Activated CD8-positive, alpha-beta T cell treated with anti-CD3 and anti-CD28 coated beads for 36 hours (primary cell): ENCODE measurements at places on chromosomes 11 and 22. TPM values are rescaled to one million over a fixed set of nuclear protein-coding genes. Genes with fewer than 3 reads are reported as not detected.

GRCh38 chr11:112565551-112565950, 304.9 kb upstream of the PLET1 start:
- no peak for DNase-seq
- no peak overlapping the region for H3K4me3 ChIP-seq
- no peak overlapping the region for H3K27ac ChIP-seq
- H3K4me1 ChIP-seq: no peaks in the 10 kb centered on the region
- H3K27me3 ChIP-seq: peaks cover 14% of the 10 kb centered on the region

DNA sequence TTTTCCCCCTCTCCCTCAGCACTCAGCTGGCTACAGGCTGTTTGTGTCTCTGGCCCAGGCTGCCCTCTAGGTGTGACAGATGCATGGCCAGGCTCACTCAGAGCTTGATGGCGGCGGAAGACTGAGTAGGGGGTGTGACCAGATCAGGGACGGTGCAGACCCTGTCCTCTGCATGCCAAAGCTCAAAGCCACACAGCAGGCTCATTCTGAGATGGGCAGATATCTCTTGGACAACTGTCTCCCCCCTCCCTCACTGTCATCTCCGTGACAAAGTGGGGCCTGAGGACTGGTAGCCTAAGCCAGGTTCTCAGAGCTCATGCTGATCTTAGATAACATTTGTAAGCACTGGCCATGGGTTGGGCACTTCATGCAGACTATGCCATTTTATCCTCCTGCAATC, 231.3 kb downstream of the DSCAML1 start:
- H3K27ac ChIP-seq: no peak overlapping the region
- no peak for DNase-seq
- H3K4me1 ChIP-seq: no peaks in the 10 kb centered on the region
- H3K36me3 ChIP-seq: no peaks in the 10 kb centered on the region
- H3K27me3 ChIP-seq: peaks cover 4% of the 10 kb centered on the region
- no peak overlapping the region for H3K4me3 ChIP-seq

GRCh38 chr11:83927422-83927821, 641.3 kb upstream of the CCDC90B start:
- DNase-seq: no peak
- H3K27me3 ChIP-seq: no peaks in the 10 kb centered on the region
- H3K4me1 ChIP-seq: no peaks in the 10 kb centered on the region
- H3K4me3 ChIP-seq: no peak overlapping the region
- H3K27ac ChIP-seq: no peak overlapping the region

SLC22A25 gene
- total RNA-seq: not detected

GRCh38 chr22:23177197-23177596, 3.1 kb upstream of the BCR start:
- no peaks in the 10 kb centered on the region for H3K27me3 ChIP-seq
- no peak overlapping the region for H3K27ac ChIP-seq
- H3K36me3 ChIP-seq: peaks cover 8% of the 10 kb centered on the region
- no peak overlapping the region for H3K4me3 ChIP-seq
- H3K4me1 ChIP-seq: peaks cover 28% of the 10 kb centered on the region

TMEM191C gene
- total RNA-seq: 1.7 TPM

FOLR2 gene
- total RNA-seq: not detected

- no peak for DNase-seq
- H3K4me3 ChIP-seq: no peak overlapping the region
- peaks cover 26% of the 10 kb centered on the region for H3K4me1 ChIP-seq
Observed at GRCh38 chr22:47051441-47052071, 289.1 kb downstream of the TBC1D22A start.
